ENCODE measurements at places on chromosomes 1 and 21. TPM values are rescaled to one million over a fixed set of nuclear protein-coding genes. Genes with fewer than 3 reads are reported as not detected.

Gene USF1
- total RNA-seq = 26.0 TPM

GRCh38 chr1:116988248-116988647 is 13.3 kb upstream of the CD101 start:
- DNase-seq = no peak

GRCh38 chr1:110673197-110673701 is 1.5 kb downstream of the KCNA3 start:
- DNase-seq = no peak

- no peak for DNase-seq
Measured at GRCh38 chr1:101360506-101360905, 123.7 kb downstream of the S1PR1 start.

- DNase-seq = no peak
Measured at GRCh38 chr1:24867084-24867870, 62.8 kb downstream of the RUNX3 start.

Gene CYYR1
- total RNA-seq = 1.8 TPM

Gene NUF2
- total RNA-seq = not detected

Gene RGS16
- total RNA-seq = 3.4 TPM

DNA sequence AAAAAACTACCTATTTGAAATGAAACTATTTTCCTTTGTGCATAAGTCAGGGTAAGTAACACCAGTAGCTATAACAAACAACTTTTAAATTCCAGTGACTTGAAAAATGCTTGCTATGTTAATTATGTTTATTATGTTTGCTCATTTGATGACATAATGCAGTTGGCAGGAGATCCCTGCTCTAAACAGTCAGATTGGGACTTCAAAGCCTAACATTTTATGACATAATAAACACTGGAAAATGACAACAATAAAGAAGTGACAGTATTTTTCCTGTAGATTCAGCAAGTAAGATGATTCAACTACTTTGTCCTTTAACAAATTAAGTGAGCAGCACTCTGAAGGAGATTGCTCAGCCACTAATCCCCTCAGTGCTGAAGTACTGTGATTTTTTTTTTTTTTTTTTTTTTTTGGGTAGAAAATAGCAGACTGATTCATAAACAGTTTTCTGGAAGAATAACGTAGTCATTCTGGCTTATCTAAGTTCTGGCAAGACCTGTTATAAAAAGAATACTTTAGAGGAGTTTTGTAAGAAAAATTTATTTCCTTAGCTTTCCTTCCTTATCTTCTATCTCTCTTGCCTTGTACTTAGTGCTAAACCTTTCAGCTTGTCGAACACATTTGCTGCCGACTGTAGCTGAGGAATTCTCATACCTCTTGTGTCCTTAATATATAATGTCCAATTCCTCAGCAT is 207.2 kb downstream of the PTGER3 start:
- DNase-seq = no peak

DNA sequence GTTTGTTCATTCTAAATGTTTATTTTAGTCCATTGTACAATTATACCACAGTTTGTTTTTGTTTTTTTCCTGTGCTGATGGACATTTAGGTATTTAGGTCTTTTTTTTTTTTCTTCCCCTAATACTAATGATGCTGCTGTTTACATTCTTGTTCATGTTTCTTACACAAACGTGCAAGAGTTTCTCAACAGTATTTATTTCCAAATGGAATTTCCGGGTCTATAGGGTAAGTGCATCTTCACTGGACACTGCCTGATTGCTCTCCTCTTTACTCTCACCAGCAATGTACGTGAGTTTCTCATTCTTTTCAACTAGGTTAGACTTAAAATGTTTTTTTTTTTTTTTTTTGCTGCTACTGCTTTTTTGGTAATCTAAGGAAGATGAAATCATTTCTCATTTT is 122.7 kb downstream of the PPP1R12B start:
- no peak for DNase-seq

Gene OPTC
- not detected for total RNA-seq

Gene TFF1
- not detected for total RNA-seq

Gene TACSTD2
- total RNA-seq = 3.3 TPM

DNA sequence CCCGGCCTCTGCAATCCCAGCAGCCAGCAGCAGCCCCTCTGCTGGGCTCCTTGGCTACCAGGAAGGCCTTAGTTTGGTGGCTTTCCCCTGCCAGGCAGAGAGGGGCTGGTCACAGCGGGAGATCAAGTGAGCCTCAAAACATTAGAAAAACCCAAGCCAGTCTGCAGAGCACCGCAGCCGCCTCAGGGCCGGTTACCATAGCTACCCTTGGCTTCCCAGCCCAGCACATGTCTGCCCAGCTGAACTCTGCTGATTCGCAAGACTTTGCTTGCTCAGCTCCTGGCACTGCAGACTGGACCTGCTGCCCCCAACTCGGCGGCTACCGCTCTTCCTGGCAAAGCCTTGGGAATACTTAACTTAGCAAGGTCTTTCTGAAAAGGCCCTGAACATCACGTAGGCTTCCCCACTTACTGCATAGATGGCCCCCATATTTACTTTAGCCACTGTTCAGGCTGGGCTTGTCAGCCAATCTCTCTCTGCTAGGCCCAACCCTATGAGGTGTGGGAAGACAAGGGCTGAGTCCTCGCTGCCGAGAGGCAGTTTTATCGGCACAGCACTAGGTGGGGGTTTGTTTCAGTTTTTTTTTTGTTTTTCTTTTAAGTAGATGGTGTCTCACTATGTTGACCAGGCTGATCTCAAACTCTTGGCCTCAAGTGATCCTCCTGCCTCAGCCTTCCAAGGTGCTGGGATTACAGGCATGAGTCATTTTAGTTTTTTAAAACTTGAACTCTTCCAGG is 28.6 kb upstream of the PLEKHG5 start:
- no peak for DNase-seq

Data from right lobe of liver (tissue), 6 donors.